Caco-2 (cell line): ENCODE measurements at places on chromosomes 11 and 22. TPM values are rescaled to one million over a fixed set of nuclear protein-coding genes. Genes with fewer than 3 reads are reported as not detected.

Gene TPH1
- 0.32 and 0.67 TPM in 2 replicates for total RNA-seq

Gene GSTT2
- total RNA-seq: 0.82 and 1.0 TPM in 2 replicates

Gene SCT
- total RNA-seq: not detected in 2 replicates

Gene LRRC74B
- not detected in 2 replicates for total RNA-seq

Gene MOV10L1
- total RNA-seq: 0.30 TPM in 1 of 2 replicates, not detected in the other

- no peak overlapping the region for H3K27ac ChIP-seq
- H3K4me1 ChIP-seq: no peaks in the 10 kb centered on the region
- H3K36me3 ChIP-seq: peaks cover 2% of the 10 kb centered on the region; the same call in 1 of the 2 replicates
- DNase-seq: no peak
- no peak overlapping the region for H3K4me3 ChIP-seq
Measured at GRCh38 chr22:20444325-20444724, 6.7 kb upstream of the SCARF2 start.

- no peak overlapping the region for H3K27ac ChIP-seq
- H3K36me3 ChIP-seq: no peaks in the 10 kb centered on the region
- H3K4me3 ChIP-seq: no peak overlapping the region
- no peaks in the 10 kb centered on the region for H3K4me1 ChIP-seq
Measured at GRCh38 chr11:15815246-15816195, 540.8 kb downstream of the SOX6 start.

DNA sequence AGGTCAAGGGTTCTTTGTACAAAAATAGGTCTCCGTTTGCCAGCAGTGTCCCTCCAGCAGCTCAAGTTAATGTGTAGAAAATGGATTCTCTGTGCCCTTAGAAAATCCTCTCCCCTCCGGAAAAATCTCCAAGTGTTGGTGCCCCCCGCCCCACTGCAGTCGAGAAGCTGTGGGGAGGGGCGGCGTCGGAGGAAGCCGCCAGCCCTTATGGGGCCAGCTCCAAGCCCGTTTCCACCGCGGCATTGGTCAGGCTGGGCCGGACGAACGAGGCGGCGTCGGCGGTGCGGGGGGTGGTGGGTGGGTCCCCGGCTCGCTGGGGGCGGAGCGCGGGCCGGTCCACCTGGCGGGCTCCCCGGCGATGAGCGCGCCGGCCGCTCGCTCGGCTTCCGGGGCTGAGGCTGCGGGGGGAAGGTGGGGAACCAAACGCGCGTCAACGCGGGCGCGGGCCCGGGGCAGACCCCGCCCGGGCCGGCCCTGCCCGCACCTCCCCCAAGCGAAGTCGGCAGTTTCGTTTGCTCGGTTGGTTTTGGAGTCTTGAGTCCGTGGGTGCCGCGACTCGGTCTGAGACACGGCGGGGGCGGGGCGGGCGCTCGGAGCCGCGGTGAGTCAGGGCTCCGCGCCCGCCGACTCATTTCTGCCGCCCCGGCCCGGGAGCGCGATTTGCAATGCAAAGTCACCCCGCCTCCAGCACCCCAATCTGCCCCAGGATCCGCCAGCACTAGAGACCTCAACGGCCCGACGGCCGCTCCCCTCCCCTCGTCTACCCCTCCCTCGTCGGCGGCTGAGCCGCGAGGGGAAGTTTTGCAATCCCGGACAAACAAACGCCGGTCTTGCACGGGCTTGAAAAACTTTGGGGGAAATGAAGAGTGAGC, 1.4 kb downstream of the ASCL2 start:
- DNase-seq: peak; percentile 84
- H3K27ac ChIP-seq: peak overlapping the region; percentile 88

DNA sequence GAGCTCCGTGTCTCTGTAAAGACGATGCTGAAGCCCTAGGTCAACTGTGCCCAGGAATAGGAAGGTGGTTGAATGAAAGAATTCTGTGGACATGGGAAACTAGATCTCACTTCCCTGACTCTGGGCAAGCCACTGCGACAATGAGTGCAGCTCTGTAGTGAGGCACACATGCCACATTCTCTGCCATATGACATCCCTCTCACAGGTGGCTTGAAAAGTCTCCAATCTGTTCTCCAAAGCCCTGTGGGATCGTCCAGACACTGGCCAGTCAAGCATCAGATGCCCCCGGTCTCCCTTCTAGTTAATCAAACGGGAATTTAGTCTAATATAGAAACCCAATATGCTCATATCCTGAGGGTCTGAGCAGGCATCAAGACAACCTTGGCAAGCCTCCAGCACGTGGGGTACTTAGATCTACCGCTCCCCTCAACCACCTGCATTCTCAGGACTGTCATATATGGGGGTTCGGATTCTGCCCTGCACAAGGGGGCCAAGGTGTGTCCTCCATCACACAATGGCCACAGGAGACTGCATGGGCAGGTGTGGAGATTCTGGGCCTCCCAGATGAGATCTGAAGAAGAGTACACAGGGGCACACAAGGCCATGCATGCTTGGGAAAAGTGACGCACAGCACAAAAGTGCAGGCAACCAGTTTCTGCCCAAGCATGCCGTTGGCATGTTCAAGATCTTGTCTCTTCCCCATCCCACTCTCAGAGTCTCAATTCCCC, 11.9 kb downstream of the DKK3 start:
- no peak for DNase-seq
- H3K36me3 ChIP-seq: peaks cover 8% of the 10 kb centered on the region; the same call in 1 of the 2 replicates
- peaks cover 36% of the 10 kb centered on the region for H3K4me1 ChIP-seq
- no peaks in the 10 kb centered on the region for H3K27me3 ChIP-seq
- H3K27ac ChIP-seq: no peak overlapping the region

GRCh38 chr11:128462922-128463321, 124.4 kb downstream of the ETS1 start:
- H3K27me3 ChIP-seq: no peaks in the 10 kb centered on the region
- no peaks in the 10 kb centered on the region for H3K36me3 ChIP-seq
- no peak for DNase-seq

DNA sequence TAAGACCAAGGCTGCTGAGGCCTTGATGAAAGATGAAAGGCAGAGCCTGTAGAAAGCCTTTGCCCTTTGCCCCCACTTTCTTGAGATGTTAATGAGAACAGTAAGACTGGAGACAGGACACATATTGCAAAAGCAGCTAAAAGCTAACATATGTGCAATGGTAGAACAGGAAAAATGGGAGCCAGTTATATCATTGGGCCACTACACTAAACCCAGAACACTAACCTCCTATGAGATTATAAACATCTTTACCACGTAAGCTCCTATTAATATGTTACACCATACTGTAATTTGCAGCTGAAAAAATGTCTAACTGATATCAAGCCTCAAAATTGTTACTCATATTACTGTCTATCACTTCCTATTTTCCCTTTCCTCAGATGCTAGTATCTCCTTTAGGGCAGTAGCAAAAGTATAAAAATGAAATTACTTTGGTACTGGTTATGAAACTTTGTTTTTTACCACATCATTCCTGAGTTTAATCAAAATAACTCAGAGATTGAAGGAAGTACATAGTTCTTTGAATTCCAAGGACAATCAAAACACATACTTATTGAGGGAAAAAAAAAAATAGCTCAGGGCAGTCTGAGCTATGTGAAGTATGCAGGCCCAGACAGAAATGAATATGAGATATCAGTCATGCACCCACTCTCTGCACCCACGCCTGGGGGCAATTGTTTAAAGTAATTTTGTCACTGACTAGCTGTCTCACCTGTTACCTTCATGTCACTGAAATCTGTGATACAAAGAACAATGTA, 9.1 kb downstream of the HPS5 start:
- no peak overlapping the region for H3K27ac ChIP-seq
- no peaks in the 10 kb centered on the region for H3K27me3 ChIP-seq
- H3K4me3 ChIP-seq: no peak overlapping the region
- peaks cover 1% of the 10 kb centered on the region; the same call in 1 of the 2 replicates for H3K36me3 ChIP-seq

DNA sequence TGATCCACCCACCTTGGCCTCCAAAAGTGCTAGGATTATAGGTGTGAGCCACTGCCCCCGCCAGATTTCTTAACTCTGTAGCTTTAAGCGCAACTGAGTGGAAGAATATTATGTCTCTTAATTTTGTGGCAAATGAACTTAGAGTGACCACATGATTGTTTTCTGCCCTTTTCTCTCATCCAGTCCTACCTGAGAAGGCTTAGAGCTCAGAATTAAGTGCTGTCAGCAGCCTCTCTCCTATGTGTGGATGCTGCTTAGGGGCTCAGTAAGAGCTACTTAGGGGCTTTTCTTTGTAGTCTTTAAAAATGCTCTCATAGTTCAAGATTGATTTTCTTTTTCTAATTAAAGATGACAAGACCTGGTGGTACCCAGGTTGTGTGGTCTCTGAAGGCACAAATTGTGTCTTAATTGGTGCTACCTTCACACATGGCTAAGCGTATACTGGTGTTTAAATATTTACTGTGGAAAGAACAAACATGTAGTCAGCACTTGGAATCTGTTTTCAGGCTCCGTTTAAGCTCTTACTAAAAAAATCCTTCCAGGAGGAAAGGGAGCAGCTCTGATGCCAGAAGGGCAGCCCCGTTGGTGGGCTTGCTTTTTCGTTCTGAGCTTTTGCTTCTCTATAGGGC, 59.3 kb downstream of the DEPDC5 start:
- no peaks in the 10 kb centered on the region for H3K27me3 ChIP-seq
- no peak overlapping the region for H3K27ac ChIP-seq
- H3K4me3 ChIP-seq: no peak overlapping the region
- no peak for DNase-seq

DNA sequence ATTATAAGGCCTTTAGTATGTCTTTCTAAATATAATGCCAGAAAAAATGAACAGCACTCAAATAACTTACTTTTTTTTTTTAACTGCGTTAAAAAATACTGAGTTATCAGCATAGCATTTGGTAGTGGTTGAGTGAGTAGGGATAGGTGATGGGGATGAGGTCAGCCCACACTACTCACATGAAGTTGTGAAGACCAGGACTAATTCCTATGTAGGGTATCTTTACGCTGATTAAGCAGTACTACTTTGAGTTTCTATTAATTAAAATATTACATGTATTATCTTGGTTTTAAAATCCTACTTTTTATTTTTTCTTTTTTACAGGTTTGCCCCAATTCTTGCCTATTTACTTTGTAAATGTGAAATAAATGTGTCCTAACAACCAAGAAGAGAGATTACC, 13.5 kb downstream of the PHF21A start:
- H3K36me3 ChIP-seq: no peaks in the 10 kb centered on the region
- no peak for DNase-seq
- H3K4me1 ChIP-seq: peaks cover 3% of the 10 kb centered on the region; the same call in 1 of the 2 replicates
- no peak overlapping the region for H3K27ac ChIP-seq
- H3K27me3 ChIP-seq: no peaks in the 10 kb centered on the region
- no peak overlapping the region for H3K4me3 ChIP-seq

DNA sequence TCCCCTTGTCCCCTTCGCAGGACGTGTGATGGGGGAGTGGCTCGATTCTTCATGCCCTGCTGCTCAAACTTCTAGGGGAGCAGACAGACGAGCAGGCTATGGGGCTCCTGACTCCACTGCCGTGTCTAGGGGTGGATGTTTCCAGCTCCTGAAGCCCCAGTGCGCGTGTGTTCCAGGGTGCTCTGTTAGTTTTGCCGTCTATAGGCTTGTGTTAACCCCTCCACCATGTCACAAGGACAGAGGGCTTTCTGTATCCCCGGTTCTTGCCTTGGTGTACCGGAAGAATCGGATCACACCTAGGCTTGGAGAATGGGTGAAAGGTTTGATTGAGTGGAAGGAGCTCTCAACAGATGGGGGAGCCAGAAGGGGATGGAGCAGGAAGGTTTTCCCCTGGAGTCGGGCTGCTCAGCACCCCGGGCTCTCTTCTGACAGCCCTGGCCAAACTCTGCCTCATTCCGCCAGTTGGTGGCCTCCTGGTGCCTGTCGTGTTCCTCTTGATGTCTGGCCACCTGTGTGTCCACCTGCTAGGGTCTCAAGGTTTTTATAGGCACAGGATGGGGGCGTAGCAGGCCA, 810.7 kb downstream of the BRD1 start:
- no peak for DNase-seq
- H3K27me3 ChIP-seq: no peaks in the 10 kb centered on the region; the same call in 1 of the 2 replicates
- H3K36me3 ChIP-seq: no peaks in the 10 kb centered on the region
- H3K4me1 ChIP-seq: no peaks in the 10 kb centered on the region
- H3K4me3 ChIP-seq: no peak overlapping the region

GRCh38 chr11:111983187-111983986, 41.8 kb upstream of the DLAT start:
- peak overlapping the region; percentile 80 for H3K27ac ChIP-seq
- no peaks in the 10 kb centered on the region for H3K36me3 ChIP-seq
- peaks cover 33% of the 10 kb centered on the region for H3K4me1 ChIP-seq
- no peaks in the 10 kb centered on the region for H3K27me3 ChIP-seq

DNA sequence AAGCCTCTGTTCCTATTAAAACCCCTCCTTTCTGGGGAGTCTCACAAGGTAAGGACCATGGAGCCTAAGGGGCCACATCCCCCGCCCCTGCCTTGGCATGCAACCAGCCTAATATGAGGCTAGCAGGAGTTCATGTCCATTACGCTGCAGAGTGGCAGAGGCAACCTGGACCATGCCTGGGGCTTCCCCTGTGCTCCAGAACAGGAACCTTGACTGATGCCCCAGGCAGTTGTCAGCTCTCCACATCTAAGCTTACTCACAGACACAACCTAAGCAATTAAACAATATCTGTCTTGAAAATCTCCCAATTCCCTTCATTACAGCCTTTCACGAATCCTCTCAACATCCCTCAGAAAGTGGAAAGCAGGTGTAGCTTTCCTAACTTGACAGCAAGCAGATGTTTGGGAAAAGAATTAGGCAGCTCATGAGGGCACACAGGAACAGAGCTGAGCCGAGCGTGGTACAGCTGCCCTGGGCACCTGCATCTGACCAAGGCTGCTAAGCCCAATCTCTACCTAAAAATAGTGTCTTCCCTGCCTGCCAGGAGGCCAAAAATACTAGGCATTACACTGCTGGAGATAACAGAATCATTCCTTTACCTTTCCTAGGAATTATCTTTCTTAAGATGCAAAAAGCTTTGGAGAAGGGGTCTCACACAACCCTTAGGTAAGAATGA, 20.8 kb downstream of the C11orf71 start:
- H3K36me3 ChIP-seq: no peaks in the 10 kb centered on the region
- no peak overlapping the region for H3K27ac ChIP-seq
- H3K27me3 ChIP-seq: no peaks in the 10 kb centered on the region; the same call in 1 of the 2 replicates
- no peaks in the 10 kb centered on the region for H3K4me1 ChIP-seq
- no peak for DNase-seq
- no peak overlapping the region for H3K4me3 ChIP-seq
